ENCODE measurements at places on chromosomes 16 and 17.

GRCh38 chr17:19753051-19753509, 5.0 kb upstream of the ALDH3A1 start:
- H3K36me3 ChIP-seq, result no peaks in the 10 kb centered on the region
- H3K4me3 ChIP-seq, result no peak overlapping the region
- H3K27me3 ChIP-seq, result no peaks in the 10 kb centered on the region
- no peaks in the 10 kb centered on the region for H3K4me1 ChIP-seq
- H3K27ac ChIP-seq, result no peak overlapping the region

- no peak for DNase-seq
- no peak overlapping the region for H3K27ac ChIP-seq
- no peaks in the 10 kb centered on the region for H3K4me1 ChIP-seq
- no peaks in the 10 kb centered on the region for H3K36me3 ChIP-seq
These were observed 19.7 kb downstream of the LRRC36 start for GRCh38 chr16:67346341-67346740.

DNA sequence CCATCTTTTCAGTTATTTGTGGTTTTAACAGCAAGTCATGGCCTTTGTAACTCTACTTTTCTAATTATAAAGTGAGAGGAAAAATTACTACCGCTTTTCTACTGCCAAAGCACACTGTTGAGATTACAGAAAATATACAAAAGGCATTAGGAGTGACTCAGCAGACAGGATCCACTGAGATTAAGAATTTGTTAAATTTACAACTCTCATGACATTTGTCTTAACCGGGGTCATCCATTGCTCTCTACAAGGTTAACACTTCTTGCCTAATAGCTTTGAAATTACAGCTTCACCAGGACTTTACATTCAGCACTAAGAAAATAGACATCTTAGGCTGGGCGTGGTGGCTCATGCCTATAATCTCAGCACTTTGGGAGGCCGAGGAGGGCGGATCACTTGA, 93.4 kb downstream of the SSH2 start:
- no peak overlapping the region for H3K27ac ChIP-seq
- peak; percentile 28 for DNase-seq
- H3K27me3 ChIP-seq, result no peaks in the 10 kb centered on the region
- no peaks in the 10 kb centered on the region for H3K36me3 ChIP-seq
- H3K4me1 ChIP-seq, result peaks cover 9% of the 10 kb centered on the region
- no peak overlapping the region for H3K4me3 ChIP-seq

GRCh38 chr17:48612854-48613691, 2.0 kb downstream of the HOXB8 start:
- no peaks in the 10 kb centered on the region for H3K36me3 ChIP-seq
- peaks cover 30% of the 10 kb centered on the region for H3K4me1 ChIP-seq
- peak overlapping the region; percentile 96 for H3K27ac ChIP-seq
- H3K27me3 ChIP-seq, result no peaks in the 10 kb centered on the region
- peak; percentile 87 for DNase-seq

GRCh38 chr16:66390346-66391108, 24.0 kb downstream of the CDH5 start:
- H3K27ac ChIP-seq, result no peak overlapping the region
- no peaks in the 10 kb centered on the region for H3K4me1 ChIP-seq
- no peak overlapping the region for H3K4me3 ChIP-seq
- H3K36me3 ChIP-seq, result no peaks in the 10 kb centered on the region
- no peaks in the 10 kb centered on the region for H3K27me3 ChIP-seq

GRCh38 chr17:4600563-4600962, 16.2 kb downstream of the SMTNL2 start:
- DNase-seq, result no peak
- H3K27me3 ChIP-seq, result no peaks in the 10 kb centered on the region
- H3K4me3 ChIP-seq, result no peak overlapping the region
- H3K36me3 ChIP-seq, result no peaks in the 10 kb centered on the region
- H3K27ac ChIP-seq, result no peak overlapping the region

DNA sequence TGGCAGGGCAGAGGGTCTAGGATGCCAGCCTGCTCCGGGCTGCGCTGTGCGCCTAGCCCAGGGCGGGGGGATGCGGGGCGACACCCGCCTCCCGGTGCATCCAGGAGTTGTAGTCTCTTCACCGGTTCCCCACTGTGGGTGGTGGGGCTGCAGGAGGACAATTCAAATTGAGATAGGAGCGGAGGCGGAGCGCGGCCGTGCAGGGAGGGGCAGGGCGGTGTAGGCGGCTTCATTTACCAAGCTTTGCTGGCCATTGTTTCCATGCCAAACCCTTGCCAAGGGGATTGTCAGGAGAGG, 2047.4 kb downstream of the TP53TG3F start:
- no peaks in the 10 kb centered on the region for H3K4me1 ChIP-seq
- H3K27me3 ChIP-seq, result no peaks in the 10 kb centered on the region
- H3K4me3 ChIP-seq, result no peak overlapping the region
- H3K36me3 ChIP-seq, result no peaks in the 10 kb centered on the region
- H3K27ac ChIP-seq, result no peak overlapping the region

- no peak for DNase-seq
- H3K36me3 ChIP-seq, result no peaks in the 10 kb centered on the region
- no peaks in the 10 kb centered on the region for H3K27me3 ChIP-seq
- H3K4me1 ChIP-seq, result no peaks in the 10 kb centered on the region
- no peak overlapping the region for H3K27ac ChIP-seq
These were observed 8.7 kb downstream of the PPL start for GRCh38 chr16:4928227-4928626.

GRCh38 chr17:50663812-50664374, 29.2 kb downstream of the ABCC3 start:
- no peak overlapping the region for H3K4me3 ChIP-seq
- no peak overlapping the region for H3K27ac ChIP-seq
- no peaks in the 10 kb centered on the region for H3K36me3 ChIP-seq
- no peak for DNase-seq
- H3K27me3 ChIP-seq, result no peaks in the 10 kb centered on the region
- peaks cover 9% of the 10 kb centered on the region for H3K4me1 ChIP-seq

DNA sequence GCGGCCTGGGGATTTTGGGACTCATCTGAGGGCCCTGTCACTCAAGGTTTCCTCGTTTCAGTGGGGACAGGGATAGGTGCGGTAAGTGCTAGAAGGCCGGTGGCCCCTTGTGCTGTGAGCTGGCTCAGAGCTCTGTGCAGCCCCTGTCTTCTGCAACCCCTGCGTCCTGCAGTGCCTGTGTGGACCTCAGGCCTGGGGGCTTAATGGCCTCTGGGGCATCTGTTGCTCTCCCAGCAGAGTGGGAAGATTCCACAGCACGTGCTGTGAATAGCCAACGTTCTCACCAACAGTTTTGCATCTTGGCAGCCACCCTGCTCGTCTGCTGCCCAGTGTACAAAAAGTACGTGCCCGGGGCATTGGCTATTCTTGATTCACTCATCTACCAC, 4.9 kb downstream of the FOXC2 start:
- DNase-seq, result no peak
- no peak overlapping the region for H3K27ac ChIP-seq
- no peak overlapping the region for H3K4me3 ChIP-seq
- H3K36me3 ChIP-seq, result no peaks in the 10 kb centered on the region

GRCh38 chr17:42783062-42783790, 2.8 kb downstream of the WNK4 start:
- no peaks in the 10 kb centered on the region for H3K4me1 ChIP-seq
- no peaks in the 10 kb centered on the region for H3K36me3 ChIP-seq
- no peak for DNase-seq
- H3K27me3 ChIP-seq, result peaks cover 13% of the 10 kb centered on the region

- H3K4me1 ChIP-seq, result peaks cover 25% of the 10 kb centered on the region
- peak; percentile 24 for DNase-seq
- H3K27me3 ChIP-seq, result no peaks in the 10 kb centered on the region
- no peak overlapping the region for H3K4me3 ChIP-seq
These were observed 9.8 kb downstream of the HLF start for GRCh38 chr17:55274355-55275255.

- DNase-seq, result peak; percentile 97
- H3K27ac ChIP-seq, result peak overlapping the region; percentile 70
- peaks cover 55% of the 10 kb centered on the region for H3K4me1 ChIP-seq
These were observed 57.0 kb upstream of the KIFC3 start for GRCh38 chr16:57859331-57859730.

- H3K27me3 ChIP-seq, result no peaks in the 10 kb centered on the region
- H3K27ac ChIP-seq, result no peak overlapping the region
- H3K36me3 ChIP-seq, result no peaks in the 10 kb centered on the region
- no peak overlapping the region for H3K4me3 ChIP-seq
- H3K4me1 ChIP-seq, result no peaks in the 10 kb centered on the region
- DNase-seq, result no peak
These were observed 70.4 kb downstream of the ZDHHC7 start for GRCh38 chr16:84940670-84941551.

- H3K36me3 ChIP-seq, result no peaks in the 10 kb centered on the region
- DNase-seq, result no peak
- H3K4me1 ChIP-seq, result no peaks in the 10 kb centered on the region
- peaks cover 83% of the 10 kb centered on the region for H3K27me3 ChIP-seq
- H3K4me3 ChIP-seq, result no peak overlapping the region
- H3K27ac ChIP-seq, result no peak overlapping the region
These were observed 32.7 kb upstream of the FOXF1 start for GRCh38 chr16:86477642-86478041.

- DNase-seq, result peak; percentile 18
- H3K36me3 ChIP-seq, result peaks cover 17% of the 10 kb centered on the region
- no peaks in the 10 kb centered on the region for H3K4me1 ChIP-seq
- H3K27ac ChIP-seq, result no peak overlapping the region
- H3K4me3 ChIP-seq, result no peak overlapping the region
These were observed 27.9 kb upstream of the JPT2 start for GRCh38 chr16:1650131-1650530.

DNA sequence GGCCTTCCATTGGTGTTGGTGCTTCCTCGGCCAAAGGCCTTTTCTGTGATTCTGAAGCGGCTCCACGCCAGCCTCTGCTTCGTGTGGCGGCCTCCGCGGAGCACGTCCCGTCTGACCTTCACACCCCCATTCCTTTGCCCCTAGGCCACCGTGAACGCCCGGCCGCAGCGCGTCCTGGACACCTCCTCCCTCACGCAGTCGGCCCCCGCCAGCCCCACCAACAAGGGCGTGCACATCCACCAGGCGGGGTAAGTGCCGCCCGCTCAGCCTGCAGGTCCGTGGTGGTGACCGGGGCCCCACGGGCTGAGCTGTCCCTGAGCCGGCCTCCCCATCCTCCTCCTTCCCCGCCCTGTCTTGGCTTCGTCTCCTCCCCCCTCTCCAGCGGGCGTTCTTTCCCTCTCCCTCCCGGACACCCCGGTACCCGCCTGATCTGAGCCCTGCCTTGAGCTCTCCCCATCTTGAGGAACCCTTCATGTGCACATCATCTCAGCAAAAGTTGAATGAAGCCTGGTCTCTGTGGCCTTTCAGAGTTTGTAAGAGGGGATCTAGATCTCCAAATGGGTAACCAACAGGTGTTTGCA, 69.0 kb upstream of the CHMP6 start:
- H3K4me1 ChIP-seq, result peaks cover 5% of the 10 kb centered on the region
- no peak overlapping the region for H3K27ac ChIP-seq
- H3K4me3 ChIP-seq, result no peak overlapping the region
- no peaks in the 10 kb centered on the region for H3K27me3 ChIP-seq
- no peaks in the 10 kb centered on the region for H3K36me3 ChIP-seq

GRCh38 chr17:72511242-72511641, 390.4 kb downstream of the SOX9 start:
- peaks cover 10% of the 10 kb centered on the region for H3K4me1 ChIP-seq
- no peak for DNase-seq
- no peaks in the 10 kb centered on the region for H3K36me3 ChIP-seq
- no peaks in the 10 kb centered on the region for H3K27me3 ChIP-seq
- no peak overlapping the region for H3K4me3 ChIP-seq

DNA sequence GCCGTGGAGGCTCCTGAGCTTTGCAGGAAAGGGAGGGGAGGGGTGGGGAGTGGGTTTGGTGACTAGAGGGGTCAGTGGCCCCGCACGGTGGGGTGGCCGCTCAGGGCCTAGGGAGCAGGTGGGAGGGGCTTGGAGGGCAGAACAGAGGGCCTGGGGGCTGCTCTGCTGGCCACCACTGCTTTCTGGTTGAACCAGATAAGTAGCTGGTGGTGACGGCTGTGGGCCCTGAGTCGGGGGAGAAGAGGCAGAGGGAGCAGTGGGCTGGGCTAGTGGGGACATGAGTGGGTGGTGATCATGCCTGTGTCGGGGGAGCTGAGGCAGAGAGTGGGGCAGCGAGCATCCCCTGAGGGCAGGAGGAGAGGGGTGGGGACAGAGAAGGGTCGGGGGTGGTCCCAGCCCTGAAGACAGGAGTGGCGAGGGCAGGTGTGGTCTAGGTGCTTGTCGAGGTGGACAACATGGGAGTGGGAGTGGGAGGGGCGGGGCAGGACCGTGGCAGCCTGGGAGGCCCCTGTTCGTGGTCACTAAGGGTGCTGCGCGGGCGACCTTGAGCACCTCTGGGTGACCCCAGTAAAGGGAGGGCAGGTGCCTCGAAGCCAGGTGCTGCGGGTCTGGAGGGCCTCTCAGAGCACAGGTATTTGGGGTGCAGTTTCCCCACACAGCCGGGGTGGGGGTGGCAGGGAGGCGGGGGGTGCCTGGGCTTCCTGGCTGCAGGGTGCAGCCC, 6.3 kb upstream of the CD7 start:
- H3K4me3 ChIP-seq, result no peak overlapping the region
- no peaks in the 10 kb centered on the region for H3K36me3 ChIP-seq
- H3K27ac ChIP-seq, result no peak overlapping the region
- no peaks in the 10 kb centered on the region for H3K27me3 ChIP-seq
- no peak for DNase-seq

DNA sequence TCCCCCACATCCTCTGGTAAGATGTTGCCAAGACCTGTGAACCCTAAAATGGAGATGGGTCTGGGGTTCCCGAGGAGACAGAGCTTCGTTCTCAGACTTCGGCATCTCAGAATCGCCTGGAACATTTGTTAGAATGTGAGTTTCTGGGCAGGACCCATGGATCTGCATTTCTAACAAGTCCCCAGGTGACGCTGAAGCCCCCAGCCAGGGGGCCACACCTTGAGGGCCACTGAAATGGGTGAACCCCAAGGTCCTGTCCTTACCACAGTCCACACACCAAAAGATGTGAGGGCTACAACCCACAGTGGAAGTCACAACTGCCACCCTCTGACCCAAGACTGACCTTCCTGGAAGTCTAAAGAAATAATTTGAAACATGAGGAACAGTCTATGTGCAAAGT, 14.0 kb downstream of the MPP3 start:
- H3K27ac ChIP-seq, result no peak overlapping the region
- no peaks in the 10 kb centered on the region for H3K4me1 ChIP-seq
- no peaks in the 10 kb centered on the region for H3K27me3 ChIP-seq
- H3K4me3 ChIP-seq, result no peak overlapping the region
- DNase-seq, result no peak

GRCh38 chr17:77235370-77235941, 94.7 kb downstream of the SEC14L1 start:
- H3K4me1 ChIP-seq, result peaks cover 31% of the 10 kb centered on the region
- peak overlapping the region; percentile 19 for H3K4me3 ChIP-seq
- peak overlapping the region; percentile 99 for H3K27ac ChIP-seq
- peak; percentile 97 for DNase-seq

Data from A673 (cell line).